ENCODE measurements at places on chromosomes 3 and 15.

- no peak for DNase-seq
These were observed 419.4 kb downstream of the SHQ1 start for GRCh38 chr3:72428803-72429202.

- no peak for DNase-seq
These were observed 4.3 kb upstream of the IGDCC3 start for GRCh38 chr15:65382146-65382491.

DNA sequence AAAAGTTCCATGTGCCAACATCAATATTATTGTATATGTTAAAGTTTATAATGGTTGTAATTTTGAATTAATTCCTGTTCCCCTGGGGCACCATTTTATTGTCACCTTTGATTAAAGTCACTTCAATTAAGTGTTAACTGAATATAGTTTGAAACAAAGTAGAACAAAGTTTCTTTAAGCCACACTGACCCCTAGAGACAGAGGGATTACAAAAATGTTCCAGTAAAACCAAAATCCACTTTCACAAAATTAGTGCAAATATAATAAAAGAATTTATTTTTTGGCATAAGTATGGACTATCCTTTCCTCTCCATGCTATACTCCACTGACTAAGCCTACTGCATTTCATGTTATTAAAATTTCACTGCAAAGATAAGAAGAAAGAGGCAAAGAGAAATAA is 123.9 kb downstream of the ZMAT3 start:
- DNase-seq = no peak

DNA sequence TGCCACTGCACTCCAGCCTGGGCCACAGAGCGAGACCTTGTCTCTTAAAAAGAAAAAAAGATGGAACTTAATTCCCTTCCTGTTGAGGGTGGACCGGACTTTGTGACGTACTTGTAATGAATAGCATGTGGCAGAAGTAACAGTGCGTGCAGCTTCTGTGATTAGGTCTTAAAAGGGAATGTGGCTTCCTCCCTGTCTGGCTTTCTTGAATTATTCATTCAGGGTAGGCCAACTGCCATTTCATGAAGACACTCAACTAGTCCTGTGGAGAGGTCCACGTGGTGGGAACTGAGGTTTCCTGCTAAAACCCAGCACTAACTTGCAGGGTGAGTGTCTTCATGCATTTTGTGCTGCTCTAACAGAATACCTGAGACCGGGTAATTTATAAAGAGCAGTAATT is 98.9 kb upstream of the PIAS1 start:
- DNase-seq = no peak

DNA sequence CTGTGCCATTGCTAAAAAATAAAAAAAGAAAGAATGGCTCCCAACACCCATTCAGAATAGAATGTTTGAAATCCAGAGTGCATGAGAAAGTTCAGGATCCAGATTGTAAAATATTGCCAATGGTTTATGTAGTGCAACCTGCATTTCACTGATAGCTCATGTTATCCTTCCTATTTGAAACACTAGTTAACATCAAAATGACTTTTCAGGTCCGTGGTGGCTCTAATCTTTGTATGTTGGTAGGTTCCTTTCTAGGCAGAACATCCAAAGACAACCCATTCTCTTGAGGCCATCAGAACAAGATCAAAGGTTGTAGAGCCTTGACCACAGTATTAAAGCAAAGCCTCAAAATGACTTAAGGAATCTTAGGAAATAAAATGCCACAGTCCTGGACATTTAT is 51.0 kb downstream of the PLCL2 start:
- DNase-seq = no peak

DNA sequence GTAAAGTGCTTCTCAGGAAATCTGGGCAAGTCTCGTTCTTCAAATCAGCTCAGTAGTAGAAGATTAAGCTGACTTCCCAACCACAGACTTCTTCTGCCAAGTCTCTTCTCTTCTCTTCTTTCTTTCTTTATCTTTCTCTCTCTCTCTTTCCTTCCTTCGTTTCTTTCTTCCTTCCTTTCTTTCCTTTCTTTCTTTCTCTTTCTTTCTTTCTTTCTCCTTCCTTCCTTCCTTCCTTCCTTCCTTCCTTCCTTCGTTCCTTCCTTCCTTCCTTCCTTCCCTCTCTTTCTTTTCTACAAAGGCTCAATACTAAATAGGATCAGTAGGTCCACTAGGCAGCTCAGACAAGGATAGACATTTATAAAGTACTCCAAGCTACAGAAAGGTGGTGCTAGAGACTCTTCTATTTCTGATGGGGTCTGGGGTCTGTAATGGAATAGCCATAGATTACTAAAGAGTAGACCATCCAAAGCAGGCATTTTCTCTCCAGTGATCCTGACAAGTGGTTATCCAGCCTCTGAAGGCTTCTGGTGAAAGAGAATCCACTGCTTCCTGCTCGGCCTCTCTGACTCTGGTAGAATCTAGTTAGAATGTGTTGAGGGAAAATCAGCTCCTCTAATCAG is 100.8 kb downstream of the TPRG1 start:
- DNase-seq = no peak

Data from AG04450 (cell line).